ENCODE measurements at places on chromosomes 1 and 21.

GRCh38 chr1:55310505-55310971 lies 95.4 kb upstream of the USP24 start:
- peak; percentile 24 for DNase-seq

- DNase-seq: no peak
These were observed 29.0 kb downstream of the TGFBR3 start for GRCh38 chr1:91856996-91857395.

DNA sequence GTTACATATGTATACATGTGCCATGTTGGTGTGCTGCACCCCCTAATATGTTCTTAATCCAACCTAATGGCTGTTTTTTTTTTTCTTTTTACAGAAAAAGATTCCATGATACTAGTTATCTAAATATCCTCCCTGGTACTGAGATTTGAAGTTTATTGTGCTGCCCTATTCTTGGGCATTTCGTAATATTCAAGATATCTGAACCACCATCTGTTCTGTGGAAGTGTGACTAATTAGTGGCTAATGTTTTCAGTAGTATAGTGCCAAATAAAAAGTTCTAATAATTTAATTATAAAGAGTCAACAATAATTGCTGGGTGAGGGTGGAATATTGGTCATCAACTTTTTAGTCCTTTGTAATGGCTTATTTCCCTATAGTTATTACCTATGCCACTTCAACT lies 217.5 kb downstream of the GABPA start:
- DNase-seq: no peak

DNA sequence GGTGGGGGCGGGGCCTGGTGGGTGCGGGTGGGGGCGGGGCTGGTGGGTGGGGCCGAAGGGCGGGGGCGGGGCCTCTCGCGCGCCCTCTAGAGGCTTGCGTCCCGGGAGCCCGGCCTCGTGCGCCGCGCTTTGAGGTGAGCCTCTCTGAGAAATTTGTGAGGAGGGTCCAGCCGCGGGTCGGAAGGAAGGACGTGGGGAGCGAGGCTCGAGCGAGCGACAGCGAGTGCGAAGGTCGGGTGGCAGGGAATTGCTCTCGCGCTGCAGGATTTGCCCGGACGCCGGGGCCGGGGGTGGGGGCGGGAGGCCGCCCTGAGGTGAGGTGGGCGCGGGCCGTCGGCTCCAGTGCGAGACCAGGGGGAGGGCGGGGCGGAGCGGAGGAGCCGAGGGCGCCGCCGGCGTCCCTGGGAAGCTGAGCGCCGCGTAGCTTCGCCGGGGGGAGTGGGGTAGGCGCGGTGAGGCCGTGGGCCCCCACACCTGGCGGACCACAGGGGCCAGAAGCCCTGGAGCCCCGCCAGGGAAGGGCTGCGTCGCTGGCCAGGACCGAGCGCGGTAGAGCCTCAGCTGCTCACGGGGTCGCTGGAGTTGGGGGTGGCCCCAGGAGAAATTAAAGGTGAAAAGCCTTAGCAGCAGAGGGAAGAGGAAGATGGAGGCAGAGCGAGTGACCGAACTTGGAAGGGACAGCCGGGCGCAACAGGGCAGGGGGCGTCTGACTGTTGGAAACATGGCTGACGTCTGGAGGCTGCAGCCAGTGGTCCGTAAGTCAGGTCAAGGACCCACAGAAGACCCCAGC lies 754 bp upstream of the LSS start:
- no peak for DNase-seq

DNA sequence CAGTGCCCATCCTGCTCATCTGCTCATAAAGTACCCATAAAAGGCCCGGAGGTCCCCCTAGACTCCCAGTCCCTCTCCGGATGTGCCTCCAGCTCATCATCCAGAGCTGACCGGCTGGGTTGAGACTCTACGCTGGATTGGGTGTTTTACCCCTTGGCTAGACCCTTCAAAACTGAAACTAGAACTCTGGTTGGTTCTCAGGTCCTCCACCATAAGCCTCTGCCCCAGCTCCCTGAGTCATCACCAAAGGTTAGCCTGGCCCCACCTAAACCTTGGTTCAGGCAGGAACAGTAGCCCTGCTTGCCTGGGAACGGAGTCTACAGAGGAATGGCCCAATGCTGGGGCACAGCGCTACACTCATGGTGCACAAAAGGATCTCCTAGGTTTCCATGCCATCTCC lies 75.1 kb downstream of the TLR5 start:
- DNase-seq: no peak
